ENCODE measurements at places on chromosomes 5 and 9.

DNA sequence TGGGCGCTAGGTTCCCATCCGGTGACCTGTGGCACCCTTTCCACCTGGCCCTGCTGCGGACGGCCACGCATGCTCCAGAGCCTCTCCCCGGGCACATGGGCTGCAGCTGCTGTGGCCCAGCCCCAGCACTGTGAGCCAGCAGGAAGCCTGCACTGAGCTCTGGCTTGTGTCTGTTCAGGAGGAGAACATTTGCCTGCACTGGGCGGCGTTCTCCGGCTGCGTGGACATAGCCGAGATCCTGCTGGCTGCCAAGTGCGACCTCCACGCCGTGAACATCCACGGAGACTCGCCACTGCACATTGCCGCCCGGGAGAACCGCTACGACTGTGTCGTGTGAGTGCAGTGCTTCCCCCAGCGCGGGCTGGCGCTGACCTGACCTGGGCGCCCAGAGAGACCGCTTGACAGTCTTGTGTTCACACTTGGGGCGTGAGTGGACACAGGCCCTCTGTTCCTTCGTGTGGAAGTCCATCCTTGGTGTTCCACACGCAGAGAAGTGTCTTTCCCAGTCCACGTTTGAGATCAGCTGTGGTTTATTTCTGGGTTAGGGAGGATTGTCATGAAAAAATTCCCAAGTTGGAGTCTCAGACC is 66.2 kb upstream of the CACNA1B start:
- no peak for DNase-seq

GRCh38 chr5:32155211-32155610 is 18.9 kb downstream of the GOLPH3 start:
- DNase-seq, result no peak

DNA sequence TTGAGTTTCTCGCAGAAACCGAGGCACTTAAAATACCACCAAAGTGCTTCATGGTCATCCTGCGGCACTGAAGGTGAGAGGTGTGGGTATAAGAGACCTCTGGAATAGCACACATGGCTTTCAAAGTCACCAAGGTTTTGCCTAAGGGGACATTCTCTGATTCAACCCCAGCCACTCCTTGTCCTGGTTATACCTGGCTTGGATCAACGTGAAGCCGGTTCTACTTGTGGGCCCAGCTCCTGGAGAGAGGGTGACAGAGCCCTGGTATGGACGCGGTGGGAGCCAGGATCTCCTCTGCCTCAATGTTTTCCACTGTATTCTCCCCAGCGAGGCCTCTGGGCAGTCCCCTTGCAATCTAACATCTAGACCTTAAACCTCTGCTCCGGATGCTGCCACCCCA is 132.0 kb downstream of the FSTL4 start:
- DNase-seq, result no peak

DNA sequence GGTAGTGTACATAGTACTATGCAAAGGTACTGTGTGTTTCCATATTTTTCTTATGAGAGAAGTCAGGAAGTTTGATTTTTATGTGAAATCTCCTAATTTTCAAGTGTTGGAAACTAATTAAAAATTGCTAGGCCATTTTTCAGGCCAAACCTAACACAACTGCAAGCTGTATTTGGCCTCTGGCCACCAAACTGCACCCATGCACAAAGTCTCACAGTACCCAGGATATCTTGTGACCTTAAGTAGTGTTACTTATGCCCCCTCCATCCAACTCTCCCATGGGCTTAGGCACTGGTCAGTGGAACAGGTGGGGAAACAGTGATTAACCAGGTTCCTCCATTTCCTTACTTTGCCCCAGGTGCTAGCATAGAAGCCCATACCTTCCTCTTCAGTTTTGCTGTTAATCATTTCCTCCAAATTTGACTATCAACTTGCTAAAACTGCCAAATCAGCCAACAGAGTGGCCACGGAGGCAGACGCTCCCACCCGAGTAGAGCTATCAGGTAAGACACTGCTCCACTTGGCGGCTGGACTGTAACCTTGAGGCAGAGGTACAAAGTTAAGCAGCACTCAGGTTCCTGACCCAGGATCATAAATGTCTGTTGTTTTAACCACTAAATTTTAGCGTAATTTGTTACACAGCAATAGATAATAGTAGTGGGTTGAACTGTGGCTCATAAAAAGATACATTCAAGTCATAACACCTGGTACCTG is 19.5 kb upstream of the KIF27 start:
- no peak for DNase-seq

DNA sequence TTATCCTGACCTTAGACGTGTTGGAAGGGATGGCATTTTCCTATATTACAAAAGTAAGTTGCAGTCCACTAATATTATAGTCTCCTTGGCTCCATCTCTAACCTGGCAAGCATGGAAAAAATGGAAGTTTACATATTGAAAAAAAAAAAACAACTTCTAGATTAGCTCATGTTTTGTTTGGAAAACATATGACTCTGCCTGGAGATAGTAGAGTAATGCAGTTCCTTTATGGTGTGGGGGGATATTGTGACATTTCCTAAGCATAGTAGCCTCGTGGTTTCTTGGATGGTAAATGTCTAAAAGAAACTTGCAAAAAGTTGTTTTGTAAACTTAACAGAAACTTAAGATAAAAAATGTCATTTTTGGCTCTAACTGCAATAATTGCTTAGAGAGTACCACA is 244.4 kb upstream of the FBXL7 start:
- DNase-seq, result no peak

DNA sequence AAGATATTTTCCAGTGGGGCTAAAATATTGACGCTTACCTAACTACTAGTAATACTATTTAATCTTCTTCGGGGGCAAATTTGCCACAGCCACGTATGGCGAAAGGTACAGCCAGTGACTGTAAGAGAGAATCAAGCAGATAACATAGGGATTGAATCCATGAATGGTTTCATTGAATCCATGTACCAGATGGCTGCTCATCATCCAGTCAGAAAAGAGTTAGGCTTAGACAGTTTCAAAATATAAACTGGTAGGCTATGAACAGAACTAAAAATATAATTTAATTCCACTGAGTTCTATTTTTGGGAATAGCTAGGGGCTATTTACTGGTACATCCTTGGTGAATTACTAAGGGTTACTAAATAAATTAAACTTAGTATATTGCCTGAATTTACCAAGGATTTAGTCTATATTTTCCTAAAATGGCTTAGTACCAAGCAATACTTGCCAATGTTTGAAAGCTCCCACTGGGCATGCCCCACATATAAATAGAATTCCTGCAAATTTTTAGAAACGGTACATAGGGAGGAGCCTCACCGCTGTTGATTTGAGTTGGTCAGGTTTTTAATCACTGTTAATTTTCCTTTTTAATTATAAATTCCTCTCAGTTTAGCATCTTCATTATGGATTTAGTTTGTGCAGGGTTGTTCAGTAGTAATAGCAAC is 55.8 kb upstream of the VLDLR start:
- DNase-seq, result no peak

DNA sequence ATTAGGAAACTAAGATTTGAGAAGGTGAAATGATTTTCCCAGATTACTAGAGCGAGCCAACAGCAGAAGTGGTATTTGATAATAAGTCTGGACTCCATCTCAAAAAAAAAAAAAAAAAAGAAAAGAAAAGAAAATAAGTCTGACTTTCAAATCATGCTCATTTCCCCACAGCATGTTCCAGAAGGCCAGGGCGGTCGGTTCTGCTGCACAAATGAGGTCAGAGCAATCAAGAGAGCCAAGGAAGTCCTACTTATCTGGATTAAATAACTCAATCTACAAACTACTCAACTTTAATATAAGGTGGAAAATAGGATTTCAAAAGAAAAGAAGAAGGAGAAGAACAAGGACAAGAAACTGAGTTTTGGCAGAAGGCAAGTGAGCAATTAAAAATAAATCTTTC is 130.4 kb upstream of the RASA1 start:
- no peak for DNase-seq
